ENCODE measurements at places on chromosomes 11 and 22. TPM values are rescaled to one million over a fixed set of nuclear protein-coding genes. Genes with fewer than 3 reads are reported as not detected.
A peak's percentile ranks its signal among the peaks of the same experiment; 100 is the strongest.

Gene GATD1
- 70.9 TPM for total RNA-seq

Gene ZNF202
- total RNA-seq, result 8.8 TPM

Gene OR6A2
- 0.09 TPM for total RNA-seq

Gene NXPE4
- total RNA-seq, result not detected

Gene CBX7
- 8.3 TPM for total RNA-seq

Gene DEPDC7
- 14.8 TPM for total RNA-seq

Gene MRGPRF
- total RNA-seq, result 60.6 TPM

Gene NCF4
- total RNA-seq, result not detected

Gene VSIG10L2
- not detected for total RNA-seq

Gene ARHGAP8
- not detected for total RNA-seq

Gene CD3E
- not detected for total RNA-seq

Gene HSPB2
- 6.7 TPM for total RNA-seq

Gene SMPD1
- 118 TPM for total RNA-seq

GRCh38 chr11:15688351-15688792, 573.6 kb downstream of the INSC start:
- DNase-seq, result no peak

DNA sequence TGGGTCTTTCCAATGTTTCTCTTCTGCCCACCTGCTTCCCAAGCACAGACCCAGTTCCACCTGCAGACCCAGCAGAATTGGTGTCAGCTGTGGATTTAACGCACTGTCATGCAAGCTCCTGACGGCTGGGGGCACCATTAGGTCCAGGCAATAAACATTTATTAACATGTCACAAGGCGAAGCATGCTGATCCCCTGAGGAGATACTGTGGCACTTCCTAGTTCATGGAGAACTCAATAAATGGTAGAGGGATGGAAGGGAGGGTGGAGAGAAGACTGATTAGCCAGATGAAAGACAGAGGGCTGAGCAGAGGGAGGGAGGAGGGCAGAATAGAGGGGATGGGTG, 68.3 kb upstream of the TSPAN18 start:
- peak; percentile 11 for DNase-seq

- peak; percentile 63 for DNase-seq
Observed at GRCh38 chr11:74611369-74611861, 19.0 kb downstream of the POLD3 start.

- DNase-seq, result no peak
Observed at GRCh38 chr11:12469451-12469850, 92.1 kb downstream of the PARVA start.

DNA sequence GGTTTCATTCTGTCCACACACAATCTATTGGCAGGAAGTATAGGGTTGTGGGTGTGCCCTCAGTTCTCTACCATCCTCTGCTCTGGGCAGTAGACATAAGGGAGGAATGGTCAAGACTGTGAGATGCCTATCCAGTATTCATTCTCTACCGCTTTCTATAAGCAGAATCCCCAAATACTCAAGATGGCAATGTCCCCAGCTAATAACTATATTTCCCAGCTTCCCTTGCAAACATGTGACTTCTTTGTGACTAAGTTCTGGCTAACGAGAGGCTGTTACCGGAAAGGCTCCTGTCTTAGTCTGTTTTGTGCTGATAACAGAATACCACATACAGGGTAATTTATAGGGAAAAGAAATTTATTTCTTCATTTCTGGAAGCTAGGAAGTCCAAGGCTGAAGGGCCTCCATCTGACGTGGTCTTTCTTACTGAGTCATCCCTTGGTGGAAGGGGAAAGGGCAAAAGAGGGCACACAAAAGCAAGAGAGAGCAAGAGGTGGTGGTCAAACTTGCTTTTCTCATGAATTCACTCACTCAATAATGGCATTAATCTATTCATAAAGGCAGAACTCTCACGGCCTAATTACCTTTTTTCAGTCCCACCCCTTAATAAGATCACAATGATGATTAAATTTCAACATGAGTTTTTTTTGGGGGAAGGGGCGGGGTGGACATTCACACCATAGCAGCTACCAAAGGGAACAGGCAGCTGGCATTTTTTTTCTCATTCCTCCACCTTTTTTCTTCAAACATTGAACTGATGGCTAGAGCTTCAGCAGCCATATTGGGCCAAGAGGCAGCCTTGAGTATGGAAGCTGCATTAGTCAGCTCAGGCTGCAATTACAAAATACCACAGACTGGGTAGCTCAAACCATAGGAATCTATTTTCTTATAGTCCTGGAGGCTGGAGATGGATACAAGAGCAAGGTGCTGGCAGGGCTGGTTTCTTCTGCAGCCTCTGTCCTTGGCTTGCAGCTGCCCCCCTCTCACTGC, 109.7 kb upstream of the OR9Q1 start:
- DNase-seq, result no peak

- DNase-seq, result no peak
Observed at GRCh38 chr11:104432981-104433380, 269.0 kb upstream of the PDGFD start.

DNA sequence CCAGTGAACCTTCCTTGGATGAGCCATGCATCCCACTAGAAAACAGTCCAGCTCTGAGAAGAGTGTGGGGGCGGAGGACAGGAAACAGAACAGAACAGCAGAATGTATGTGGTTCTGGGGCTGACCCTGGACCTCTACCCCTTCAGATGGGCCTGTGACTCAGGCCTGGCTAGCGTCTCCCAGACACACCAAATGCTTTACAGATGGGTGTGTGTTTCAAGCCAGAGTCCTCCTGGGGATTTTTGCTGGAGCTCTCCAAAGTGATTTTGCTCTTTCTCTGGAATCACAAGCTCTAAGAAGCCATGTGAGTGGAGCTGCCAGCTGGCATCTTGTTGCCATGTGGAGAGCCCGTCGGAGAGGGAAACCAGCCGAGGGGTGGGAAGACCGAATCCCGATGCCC, 13.2 kb upstream of the C1QTNF4 start:
- peak; percentile 81 for DNase-seq

- DNase-seq, result no peak
Observed at GRCh38 chr11:7563281-7563680, 49.5 kb downstream of the PPFIBP2 start.

DNA sequence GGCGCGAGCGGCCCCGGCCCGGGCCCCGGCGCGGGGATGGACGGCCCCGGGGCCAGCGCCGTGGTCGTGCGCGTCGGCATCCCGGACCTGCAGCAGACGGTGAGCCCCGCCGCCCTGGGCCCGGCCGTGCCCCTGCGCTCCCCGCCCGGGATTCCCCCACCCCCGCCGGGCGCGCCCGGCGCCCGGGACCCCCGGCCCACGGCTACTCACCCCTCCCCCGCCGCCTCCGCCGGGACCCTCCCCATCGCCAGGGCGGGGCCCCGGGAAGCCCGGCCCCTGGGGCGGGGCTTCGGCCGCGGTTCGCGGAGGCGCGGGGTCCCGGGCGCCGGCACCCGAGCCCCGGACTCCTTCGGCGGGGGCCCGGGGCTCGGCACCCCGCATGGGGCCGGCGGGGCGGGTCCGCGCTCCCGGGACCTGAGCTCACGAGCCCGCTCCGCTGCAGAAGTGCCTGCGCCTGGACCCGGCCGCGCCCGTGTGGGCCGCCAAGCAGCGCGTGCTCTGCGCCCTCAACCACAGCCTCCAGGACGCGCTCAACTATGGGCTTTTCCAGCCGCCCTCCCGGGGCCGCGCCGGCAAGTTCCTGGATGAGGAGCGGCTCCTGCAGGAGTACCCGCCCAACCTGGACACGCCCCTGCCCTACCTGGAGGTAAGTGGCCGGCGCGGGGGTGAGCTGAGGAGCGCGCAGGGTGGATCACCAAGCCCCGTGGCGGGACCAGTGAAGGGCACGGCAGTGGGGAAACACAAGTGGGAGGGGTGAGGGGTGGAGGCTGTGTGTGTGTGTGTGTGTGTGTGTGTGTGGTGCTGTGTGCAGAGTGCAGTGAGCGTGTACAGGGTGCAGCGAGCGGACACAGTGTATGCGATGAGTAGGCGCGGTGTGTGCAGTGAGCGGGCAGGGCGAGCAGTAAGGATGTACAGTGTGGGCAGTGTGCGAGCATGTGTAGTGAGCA, 2.3 kb downstream of the SHANK3 start:
- no peak for DNase-seq

- DNase-seq, result peak; percentile 100
Observed at GRCh38 chr11:66336234-66337102, at the start of gene RIN1. Gene RIN1 (minus strand): TSS chr11:66336434. CDS start chr11:66336402, 32 bp downstream.

- DNase-seq, result no peak
Observed at GRCh38 chr11:70405679-70406395, 7.5 kb downstream of the CTTN start.

- DNase-seq, result no peak
Observed at GRCh38 chr11:24779791-24780190, 282.9 kb downstream of the LUZP2 start.

DNA sequence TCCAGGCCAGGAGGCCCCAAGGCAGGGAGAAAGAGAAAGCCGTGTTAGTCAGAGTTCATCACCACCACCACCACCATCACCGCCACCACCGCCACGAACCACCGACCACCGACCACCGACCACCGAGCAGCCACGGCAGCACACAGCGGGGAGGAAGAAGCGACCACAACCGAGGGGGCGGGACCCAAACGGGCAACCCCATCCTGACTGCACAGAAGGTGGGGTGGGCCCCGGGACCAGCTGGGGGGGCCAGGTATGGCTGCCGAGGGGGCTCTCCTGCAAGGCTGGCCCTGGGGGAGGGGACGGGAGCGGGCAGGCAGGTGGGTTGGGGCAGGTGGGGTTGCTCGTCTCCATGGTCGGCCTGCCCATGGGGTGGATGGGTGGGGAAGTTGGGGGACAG, 34.2 kb downstream of the SYT7 start:
- DNase-seq, result no peak

GRCh38 chr11:24697522-24698111, 200.8 kb downstream of the LUZP2 start:
- no peak for DNase-seq

DNA sequence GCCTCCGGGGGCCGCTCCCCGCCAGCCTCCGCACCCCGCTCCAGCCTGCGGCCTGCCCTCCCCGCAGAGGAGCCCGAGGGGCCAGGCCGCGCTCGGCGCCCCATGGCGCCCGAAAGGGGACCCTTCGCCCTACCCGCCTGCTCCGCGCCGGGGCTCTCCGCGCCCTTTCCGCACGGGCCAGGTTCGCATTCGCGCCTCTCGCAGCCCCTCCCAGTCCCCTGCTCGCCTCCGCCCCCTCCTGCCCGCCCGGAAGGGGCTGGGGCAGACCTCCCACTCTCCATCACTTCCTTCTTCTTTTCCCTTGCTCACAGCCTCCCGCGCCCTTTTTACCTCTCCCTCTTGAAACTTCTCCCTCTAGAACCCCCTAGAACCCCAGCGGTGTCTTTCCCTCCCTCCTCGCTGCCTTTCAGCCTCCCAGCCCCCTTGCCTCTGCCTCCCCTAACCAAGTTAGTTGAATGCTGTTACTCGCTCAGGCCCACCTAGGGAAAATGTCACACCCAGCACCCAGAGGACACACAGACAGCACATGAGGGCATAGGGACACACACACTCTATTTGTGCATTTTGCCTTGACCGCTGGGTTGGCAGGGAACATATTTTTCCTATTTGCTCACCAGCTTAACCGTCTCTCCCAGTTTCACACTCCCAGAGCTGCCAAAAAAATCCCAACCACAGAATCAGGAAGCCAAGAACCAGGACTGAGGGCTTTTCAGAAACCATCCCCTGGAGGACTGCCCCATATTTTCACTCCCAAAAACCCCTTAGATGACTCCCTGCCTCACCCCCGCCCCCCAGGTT, at the start of gene SLC43A3:
Gene SLC43A3, minus strand, starts transcription at position 193 of the 798 bp plus-strand sequence. CDS start 949 bp downstream, outside the sequence.
- peak; percentile 75 for DNase-seq

DNA sequence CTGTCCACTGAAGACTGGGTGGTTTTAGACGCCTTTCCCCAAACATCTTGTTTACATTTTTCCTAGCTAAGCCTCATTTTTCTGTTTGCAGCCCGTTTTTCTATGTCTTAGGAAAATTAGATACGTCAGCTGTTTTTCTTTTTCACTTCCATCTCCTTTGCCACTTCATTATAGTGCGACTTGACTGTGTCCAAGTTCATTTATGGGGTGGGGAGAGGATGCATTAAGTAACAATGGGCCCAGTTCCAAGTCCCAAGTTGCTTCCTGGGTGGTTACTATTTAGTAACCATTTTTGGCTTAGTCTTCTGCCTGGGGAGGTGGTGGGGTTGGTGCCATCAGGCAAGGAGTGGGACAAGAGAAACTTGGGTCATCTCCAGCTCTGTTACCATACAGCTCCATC, 83.0 kb downstream of the TRAF6 start:
- DNase-seq, result no peak

- DNase-seq, result no peak
Observed at GRCh38 chr11:32847511-32847910, 17.8 kb downstream of the PRRG4 start.

GRCh38 chr22:50483977-50484853, 2.4 kb upstream of the MIOX start:
- DNase-seq, result no peak

- peak; percentile 55 for DNase-seq
Observed at GRCh38 chr22:17087498-17088131, 2.8 kb downstream of the IL17RA start.

GRCh38 chr11:122033193-122033592, 82.8 kb downstream of the BLID start:
- DNase-seq, result no peak

- DNase-seq, result peak; percentile 29
Observed at GRCh38 chr22:30481711-30482110, 9.9 kb upstream of the SEC14L3 start.

DNA sequence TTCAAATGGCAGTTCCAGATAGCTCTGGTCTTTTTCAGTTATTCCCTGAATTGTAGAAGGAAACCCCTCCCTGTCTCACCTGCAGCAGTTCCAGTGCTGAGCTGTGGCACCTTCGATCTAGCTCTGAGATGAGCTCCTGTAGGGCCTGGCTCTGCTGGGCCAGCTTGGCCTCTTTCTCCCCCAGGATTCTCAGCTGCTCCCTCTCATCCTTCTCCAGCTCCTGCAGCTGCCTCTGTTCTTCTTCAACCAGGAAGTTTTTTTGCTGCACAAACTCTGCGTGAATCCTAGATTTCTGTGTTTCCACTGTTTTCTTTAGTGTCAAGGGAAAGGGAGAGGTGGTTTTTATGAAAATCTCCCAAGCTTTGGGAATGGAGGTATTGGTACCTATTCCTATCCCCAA, 5.3 kb downstream of the TRIM21 start:
- DNase-seq, result no peak

GRCh38 chr11:47578524-47579494, at the start of the genes KBTBD4 and NDUFS3:
Gene KBTBD4 (minus strand): TSS chr11:47578970. CDS start chr11:47578951, 19 bp downstream.
Gene NDUFS3 (plus strand): TSS chr11:47579074. CDS start chr11:47579092, 18 bp downstream.
- peak; percentile 78 for DNase-seq

- peak; percentile 26 for DNase-seq
Observed at GRCh38 chr11:47552056-47552565, 821 bp downstream of the CELF1 start.

- no peak for DNase-seq
Observed at GRCh38 chr11:59187035-59187434, 15.1 kb downstream of the DTX4 start.
